ENCODE measurements at places on chromosomes 5 and 9.
A peak's percentile ranks its signal among the peaks of the same experiment; 100 is the strongest.

GRCh38 chr9:109450346-109450745 lies 47.8 kb downstream of the PTPN3 start:
- no peak for DNase-seq

- no peak for DNase-seq
Observed at GRCh38 chr5:135400866-135401265, 1.8 kb upstream of the MACROH2A1 start.

DNA sequence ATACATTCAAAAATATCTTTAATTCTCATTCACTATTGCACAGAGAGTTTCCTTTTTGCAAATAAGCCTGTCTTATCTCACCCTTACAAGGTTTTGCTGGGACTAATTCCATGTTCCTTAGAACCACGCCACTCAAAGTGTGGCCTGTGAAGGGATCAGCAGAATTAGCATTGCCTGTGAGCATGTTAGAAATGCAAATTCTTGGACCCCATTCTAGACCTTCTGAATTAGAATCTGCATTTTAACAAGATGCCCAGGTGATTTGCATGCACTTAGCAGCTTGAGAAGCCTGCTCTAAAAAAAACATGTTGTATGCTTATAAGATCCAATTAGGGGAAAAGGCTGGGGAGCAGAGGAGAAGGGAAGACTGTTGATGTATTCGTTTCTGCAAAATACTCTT lies 460.0 kb downstream of the NTRK2 start:
- DNase-seq = no peak

DNA sequence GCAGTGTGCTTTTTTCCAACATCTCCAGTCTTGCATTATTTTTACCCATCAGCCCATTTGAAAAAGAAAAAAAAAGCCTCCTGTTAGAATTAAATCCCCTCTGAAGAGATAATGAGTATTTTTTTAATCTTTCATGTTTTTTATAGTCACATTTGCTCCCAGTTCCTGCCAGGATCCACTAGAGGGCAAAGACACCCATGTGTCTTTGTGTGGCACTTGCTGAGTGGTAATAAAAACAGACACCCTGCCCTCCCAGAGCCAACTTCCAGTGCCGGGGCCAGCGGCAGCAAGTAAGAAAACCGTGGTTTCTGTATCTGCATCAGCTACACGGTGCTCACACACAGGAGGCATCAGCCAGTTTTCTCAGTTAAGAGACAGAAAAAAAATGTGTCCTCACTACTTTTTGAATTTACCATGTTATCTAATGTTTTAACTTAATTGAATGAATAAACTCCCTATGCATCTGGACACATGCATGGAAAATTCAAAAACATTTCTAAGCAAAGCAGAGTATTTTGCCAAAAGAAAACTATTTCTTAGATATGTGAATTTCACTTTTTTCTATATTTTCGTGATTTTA lies 70.2 kb upstream of the PLEKHG4B start:
- peak; percentile 43 for DNase-seq

- DNase-seq = no peak
Observed at GRCh38 chr9:115213818-115214334, 95.9 kb upstream of the TNC start.

DNA sequence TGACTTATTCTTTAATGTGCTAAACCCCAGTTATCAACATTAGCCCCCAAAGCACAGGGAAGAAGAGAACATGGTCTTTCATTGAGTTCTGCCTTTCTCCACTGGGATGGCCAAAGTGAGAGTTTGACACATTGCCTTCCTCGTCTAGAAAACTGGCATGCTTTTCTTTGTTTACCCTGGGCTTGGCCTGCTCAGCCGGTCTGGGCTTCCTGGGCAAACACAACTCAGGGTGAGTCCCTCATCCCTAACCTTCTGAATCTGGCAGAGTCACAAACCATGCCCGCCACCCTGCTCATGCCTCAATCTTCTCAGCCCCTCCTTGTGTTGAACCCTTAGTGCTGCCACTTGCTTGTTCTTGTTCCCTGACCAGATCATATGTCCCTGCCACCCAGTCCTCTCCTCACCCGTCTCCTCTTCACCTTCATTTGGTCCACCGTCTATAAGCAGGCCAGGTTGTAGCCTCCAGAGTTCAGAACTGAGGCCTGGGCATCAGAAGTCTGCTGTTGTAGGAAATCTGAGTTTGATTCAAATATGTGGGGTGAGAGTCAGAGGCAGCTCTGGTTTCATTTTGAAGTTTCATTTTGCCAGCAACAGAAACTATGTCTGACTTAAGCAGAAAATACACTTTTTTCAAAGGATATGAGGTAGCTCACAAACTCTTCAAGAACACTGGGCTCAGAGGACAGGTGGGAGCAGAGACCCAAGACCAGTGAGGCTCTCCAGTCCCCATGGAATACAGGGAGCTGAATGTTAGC lies 217.6 kb downstream of the NDUFS4 start:
- no peak for DNase-seq

- peak; percentile 31 for DNase-seq
Observed at GRCh38 chr9:6907772-6908381, 150.1 kb downstream of the KDM4C start.

GRCh38 chr5:54443270-54443669 lies 12.2 kb upstream of the HSPB3 start:
- peak; percentile 44 for DNase-seq

GRCh38 chr9:85630676-85631075 lies 111.1 kb downstream of the AGTPBP1 start:
- DNase-seq = no peak

GRCh38 chr9:98038958-98039357 lies 17.6 kb upstream of the NANS start:
- no peak for DNase-seq

- no peak for DNase-seq
Observed at GRCh38 chr9:76316069-76316468, 78.2 kb downstream of the RFK start.

DNA sequence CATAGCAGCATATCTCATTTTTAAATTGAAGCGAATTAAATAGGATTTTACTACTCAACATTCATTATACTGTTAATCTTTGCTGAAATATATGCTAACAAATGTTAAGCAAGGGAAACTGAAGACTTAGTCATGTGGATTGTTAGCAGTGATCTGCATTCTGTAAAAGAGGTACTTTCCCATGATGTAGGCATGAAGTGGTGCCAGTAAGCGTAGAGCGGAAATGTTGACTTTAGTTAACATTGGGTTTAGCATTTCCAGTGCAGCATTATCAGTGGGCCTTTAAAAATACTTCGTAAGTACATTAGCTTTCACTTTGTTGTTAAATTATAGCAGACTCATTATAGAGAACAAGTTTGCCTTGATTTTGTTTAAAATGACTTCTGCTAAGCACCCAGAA lies 130.3 kb downstream of the CDC42SE2 start:
- no peak for DNase-seq

DNA sequence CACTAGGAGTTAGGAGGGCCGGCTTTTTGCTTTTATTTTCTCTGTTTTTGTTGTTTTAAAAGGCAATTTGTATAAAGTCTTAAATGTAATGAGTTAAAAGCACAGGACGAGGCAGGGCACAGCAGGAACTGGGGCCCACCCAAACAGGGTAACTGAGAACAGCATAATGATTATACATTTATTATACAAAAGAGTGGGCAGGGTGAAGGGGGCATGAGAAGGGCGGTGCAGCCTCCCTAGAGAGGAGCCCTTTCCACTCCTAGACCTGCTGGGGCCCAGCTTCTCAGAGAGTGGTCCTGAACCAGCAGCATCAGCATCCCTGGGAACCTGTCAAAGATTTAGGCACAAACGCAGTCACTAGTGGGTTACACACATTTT lies 438.0 kb downstream of the AGTPBP1 start:
- no peak for DNase-seq

DNA sequence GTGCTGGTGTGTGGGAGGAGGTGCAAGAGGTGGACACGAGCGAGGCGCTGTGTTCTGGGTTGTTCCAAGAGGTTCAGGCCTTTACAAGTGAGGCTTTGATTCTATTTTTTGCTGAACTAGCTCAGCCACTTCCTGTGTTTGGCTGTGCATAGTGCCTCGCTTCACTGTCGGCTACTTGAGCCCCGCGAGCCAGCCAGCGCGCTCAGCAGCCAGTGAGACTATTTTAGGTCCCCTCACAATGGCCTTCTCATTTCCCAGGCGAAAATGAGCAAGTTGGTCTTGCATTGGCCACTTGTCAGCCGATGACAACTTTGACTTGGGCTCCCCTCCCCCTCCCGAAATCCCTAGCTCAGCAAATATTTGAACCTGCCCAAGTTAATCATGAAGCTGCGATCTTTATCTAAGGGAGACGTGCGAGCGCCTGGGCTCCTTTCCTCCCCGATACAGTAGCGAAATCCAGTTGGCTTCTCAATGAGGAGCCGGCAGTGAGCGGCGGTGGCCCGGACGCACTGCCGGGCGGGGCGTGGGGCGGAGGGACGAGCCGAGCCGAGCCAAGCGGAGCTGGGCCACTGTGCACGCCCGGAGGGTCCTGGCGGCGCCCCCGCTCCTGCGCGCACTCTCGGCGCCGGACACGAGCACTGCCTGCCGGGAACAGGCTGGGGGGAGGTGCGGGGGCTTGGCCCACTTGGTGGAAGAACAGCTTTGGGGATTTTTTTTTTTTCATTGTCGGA lies 72.6 kb downstream of the PIK3R1 start:
- no peak for DNase-seq

DNA sequence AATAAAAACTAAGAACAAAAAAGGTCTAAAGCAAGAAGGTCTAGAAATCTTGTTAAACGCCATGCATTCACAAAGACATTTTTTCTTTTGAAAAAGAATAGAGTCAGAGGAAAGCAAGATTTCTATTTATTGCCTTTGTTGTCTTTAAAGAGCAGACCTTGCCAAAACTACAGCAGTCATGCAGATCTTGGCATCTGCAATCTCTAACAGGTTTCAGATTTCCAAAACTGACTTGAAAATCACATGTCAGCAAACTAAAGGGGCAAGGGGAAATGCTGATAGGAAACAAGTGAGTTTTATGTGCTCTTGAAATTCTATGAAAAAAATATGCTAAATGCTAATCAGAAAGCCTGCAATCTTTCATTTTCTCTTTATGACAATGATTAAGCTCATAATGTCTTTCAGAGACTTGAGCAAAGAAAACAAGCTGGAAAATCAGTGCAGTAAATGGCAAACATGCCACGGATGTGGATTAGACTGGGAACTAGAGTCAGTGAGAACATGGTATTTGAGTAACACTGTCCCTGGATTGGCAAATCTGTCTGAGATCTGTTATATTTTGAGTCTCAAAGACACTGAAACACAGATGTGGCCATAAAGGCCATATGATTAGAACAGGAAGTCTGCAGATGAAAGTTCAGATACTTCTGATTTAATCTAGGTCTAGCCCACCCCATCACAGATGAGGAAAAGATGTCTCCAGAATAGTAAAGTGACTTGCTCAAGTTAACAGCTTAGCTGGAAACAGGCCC lies 361.4 kb upstream of the RPS23 start:
- DNase-seq = peak; percentile 59

GRCh38 chr5:56819060-56819881 lies 3.9 kb downstream of the MAP3K1 start:
- peak; percentile 56 for DNase-seq

DNA sequence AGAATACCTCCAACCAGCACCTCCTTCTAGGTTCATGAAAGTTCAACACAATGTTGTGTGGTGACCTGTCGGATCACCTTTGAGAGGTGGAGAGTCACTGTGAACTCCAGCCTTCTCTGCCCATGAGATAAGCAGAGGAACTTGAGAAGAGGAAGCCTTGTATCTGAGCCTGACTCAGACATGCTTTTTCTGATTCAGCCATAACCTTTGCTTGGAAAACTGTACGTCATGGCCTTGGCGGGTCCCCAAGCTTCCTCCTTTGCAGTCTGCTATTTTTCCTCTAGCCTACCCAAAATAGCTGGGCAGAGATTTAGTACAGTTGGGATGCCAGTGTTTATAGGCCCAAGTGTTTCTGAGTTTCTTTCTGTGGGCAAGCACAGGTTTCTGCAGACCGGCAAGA lies 274.7 kb downstream of the CETN3 start:
- peak; percentile 37 for DNase-seq

- no peak for DNase-seq
Observed at GRCh38 chr5:143889986-143890385, 78.0 kb downstream of the HMHB1 start.

- DNase-seq = no peak
Observed at GRCh38 chr5:111635916-111636570, 121.0 kb downstream of the NREP start.

DNA sequence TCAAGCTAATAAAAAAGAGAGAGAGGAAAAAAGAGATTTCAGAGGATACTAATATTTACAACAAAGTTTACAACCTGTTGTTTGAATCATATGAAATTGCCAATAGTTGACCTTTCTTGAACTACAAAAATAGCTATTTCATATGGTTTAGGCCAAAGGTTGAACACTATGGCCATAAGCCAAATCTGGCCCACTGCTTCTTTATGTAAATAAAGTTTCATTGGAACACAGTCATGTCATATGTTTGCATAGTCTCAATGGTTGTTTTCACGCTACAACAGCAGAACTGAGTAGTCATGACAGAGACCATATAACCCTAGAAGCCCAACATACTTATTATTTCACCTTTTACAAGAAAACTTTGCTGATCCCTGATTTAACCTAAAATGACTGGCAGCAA lies 20.9 kb downstream of the SEMA5A start:
- no peak for DNase-seq

GRCh38 chr9:33232815-33233214 lies 7.2 kb upstream of the SPINK4 start:
- no peak for DNase-seq

DNA sequence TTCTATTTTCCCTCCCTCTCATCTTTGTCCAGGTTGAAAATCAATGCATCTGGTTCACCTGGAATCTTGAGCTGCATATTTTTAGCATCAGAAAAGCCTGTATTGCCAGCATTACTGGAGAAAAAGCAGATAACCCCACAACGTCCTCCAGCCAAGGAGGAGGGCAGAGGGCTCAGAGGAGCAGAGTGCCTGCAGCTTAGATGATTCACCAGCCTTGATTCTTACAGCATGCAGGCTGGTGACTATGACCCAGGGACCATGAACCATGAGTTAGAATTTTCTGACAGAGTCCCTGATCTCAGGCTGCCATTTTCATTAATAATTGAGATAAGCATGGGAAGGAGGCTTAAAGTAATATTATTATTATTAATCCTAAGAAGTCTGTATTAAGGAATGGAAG lies 278.2 kb downstream of the BRINP1 start:
- DNase-seq = no peak

- DNase-seq = peak; percentile 36
Observed at GRCh38 chr5:171419688-171420430, 412 bp downstream of the FGF18 start.

DNA sequence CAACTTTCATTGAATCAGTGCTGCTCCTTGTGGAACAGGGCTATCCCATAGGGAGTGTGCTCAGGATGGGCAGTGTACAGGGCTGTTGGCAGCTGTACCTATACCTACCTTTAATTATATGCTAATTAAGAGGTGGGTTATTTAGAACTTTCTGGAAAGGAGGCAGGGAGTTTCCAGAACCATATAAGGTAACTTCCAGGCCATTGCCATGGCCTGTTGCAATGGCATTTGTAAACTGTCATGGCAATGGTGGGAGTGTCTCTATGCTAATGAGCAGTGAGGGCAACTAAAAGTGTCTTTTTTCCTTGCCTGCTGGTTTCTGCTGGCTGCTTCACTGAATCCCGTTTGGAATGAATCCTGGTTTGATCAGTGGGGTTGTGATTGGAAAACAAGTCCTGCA lies 2.3 kb upstream of the ARHGAP26 start:
- DNase-seq = no peak

Data from KBM-7 (cell line).